ENCODE measurements at places on chromosomes 3 and 15.

GRCh38 chr3:111947231-111947630 is 31.6 kb upstream of the ABHD10 start:
- no peak for DNase-seq

GRCh38 chr3:186365202-186365974 is 3.4 kb upstream of the DGKG start:
- peak; percentile 27 for DNase-seq

DNA sequence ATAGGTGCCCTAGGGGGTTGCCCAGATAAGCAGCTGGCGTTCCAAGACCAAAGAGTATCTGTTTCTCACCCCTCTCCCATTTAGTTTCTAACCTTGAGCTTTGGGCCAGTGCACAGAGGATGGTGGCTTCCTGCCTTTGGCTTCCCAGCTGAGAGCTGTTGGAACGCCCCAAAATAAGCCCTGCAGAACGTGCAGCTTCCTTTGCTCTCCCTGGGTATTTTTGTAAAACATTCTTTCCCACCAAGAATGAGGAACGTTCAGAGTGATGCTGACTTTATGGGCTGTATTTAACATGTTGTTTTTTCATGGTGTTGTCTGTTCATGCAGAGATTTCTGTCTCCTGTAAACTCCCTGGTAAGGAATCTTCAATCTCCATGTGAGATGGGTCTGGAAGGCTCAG is 63.8 kb downstream of the LPP start:
- no peak for DNase-seq

DNA sequence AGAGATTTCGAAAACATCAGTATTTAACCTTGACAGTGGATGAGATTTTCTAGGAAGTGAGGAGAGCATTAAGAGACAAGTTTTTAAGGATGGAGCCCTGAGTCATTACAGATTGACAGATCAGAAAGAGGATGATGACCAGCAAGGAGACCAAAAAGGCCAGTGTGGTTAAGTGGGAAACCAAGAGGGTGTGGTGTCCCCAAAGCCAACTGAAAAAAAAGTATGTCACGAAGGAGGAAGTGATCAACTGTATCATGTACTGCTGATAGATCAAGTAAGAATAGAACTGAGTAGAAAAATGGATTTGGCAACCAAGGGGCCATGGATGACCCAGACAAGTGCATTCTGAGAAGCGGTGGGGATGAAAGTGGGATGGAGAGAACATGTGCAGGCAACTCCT is 491.8 kb downstream of the FHIT start:
- no peak for DNase-seq

GRCh38 chr3:171459942-171460724 is at the start of gene TNIK:
TSS of gene TNIK (minus strand) at chr3:171460405. CDS start at chr3:171460063, 342 bp downstream.
- peak; percentile 72 for DNase-seq

GRCh38 chr15:44541282-44541958 is 4.5 kb downstream of the EIF3J start:
- DNase-seq: peak; percentile 59

- DNase-seq: no peak
These were observed 536.3 kb downstream of the NTRK3 start for GRCh38 chr15:87720235-87720634.

GRCh38 chr15:41730543-41730942 is 43.7 kb upstream of the MAPKBP1 start:
- DNase-seq: no peak

GRCh38 chr15:90062023-90062442 is 40.2 kb downstream of the IDH2 start:
- DNase-seq: peak; percentile 86

DNA sequence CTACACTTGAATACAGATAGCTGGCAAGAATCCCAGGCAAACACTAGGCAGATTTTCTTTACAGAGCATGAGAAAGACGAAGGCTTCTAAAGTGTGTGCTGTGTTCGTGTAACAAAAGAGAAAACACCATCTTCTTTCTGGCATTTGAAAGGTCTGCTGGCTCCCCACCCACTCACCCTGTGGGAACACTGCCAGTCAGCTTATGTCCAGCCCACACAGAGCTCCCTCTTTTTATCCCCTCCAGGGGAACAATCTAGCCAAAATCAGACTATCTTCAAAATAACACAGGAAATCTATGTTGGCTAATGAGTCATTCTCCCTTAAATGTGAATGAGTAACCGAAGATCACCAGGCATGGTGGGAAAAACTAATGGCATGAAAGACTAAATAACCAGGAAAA is 45.6 kb upstream of the PAQR5 start:
- peak; percentile 37 for DNase-seq

GRCh38 chr15:22939652-22940061 is 40.5 kb downstream of the CYFIP1 start:
- DNase-seq: no peak

GRCh38 chr15:76340198-76340802 is 3.7 kb downstream of the ISL2 start:
- no peak for DNase-seq

GRCh38 chr15:81312790-81313543 is 11.0 kb downstream of the STARD5 start:
- peak; percentile 98 for DNase-seq

DNA sequence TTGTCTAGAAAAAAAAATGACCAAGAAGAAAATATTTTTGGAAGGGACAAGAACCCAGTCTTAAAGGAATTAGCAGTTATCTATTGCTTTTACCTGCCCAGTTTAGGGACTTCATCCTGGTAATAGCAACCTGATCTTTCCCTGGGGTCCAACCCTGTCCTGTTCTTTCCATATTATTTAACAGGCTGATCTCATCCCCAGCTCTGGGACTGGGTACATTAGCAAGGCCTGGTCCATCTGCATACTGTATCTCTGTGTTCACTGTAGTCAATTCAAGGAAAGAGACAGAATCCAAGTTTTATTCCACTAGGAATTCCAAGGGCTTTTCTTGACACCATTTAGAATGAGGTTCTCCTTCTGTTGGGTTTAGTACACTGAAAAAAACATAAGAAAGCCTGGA is 191.7 kb upstream of the GADL1 start:
- no peak for DNase-seq

DNA sequence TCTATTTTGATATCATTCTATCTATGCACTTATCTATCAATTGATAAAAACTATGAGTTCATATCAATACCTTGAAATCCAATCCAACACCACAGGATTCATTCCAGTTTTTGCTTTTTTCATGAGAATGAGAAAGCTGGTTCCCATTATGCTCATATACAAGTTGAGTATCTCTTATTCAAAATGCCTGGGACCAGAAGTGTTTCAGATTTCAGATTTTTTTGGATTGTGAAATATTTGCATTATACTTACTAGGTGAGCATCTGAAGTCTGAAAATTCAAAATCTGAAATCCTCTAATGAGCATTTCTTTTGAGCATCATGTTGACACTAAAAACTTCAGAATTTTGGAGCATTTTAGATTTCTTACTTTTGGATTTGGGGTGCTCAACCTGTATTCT is 67.8 kb upstream of the DCBLD2 start:
- DNase-seq: no peak

- DNase-seq: no peak
These were observed 37.7 kb upstream of the KLHL25 start for GRCh38 chr15:85832394-85832793.

DNA sequence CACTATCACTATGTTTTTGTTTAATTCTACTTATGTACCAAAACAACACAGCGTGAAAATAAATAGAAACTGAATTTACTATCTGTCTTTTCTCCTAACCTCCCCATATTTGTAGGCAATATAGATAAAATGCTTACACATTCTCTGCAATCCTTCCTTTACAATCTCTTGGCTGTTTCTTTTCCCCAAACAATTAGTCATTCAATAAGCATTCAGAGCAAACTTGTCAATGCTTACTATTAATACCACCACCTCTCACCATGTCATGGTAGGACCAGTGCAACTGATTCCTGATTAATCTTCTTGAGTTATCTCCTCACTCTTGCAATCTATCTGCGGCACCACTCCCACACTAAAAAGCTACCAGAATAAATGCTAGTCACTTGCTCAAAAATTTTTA is 74.0 kb upstream of the TTBK2 start:
- peak; percentile 14 for DNase-seq

DNA sequence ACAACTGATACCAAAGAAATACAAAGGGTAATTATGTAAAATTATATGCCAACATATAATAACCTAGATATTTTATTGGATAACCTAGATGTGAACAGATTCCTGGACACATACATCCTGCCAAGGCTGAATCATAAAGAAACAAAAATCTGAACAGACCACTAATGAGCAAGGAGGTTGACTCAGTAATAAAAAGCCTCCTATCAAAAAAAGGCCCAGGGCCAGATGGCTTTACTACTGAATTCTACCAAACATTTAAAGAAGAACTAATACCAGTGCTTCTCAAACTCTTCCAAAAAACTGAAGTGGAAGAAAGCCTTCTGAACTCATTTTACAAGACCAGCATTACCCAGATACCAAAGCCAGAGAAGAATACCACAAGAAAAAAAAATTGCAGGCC is 32.4 kb downstream of the THBS1 start:
- peak; percentile 57 for DNase-seq

GRCh38 chr3:69368129-69368741 is 17.7 kb downstream of the FRMD4B start:
- peak; percentile 69 for DNase-seq

GRCh38 chr15:29677455-29677854 is 144.8 kb downstream of the TJP1 start:
- no peak for DNase-seq

DNA sequence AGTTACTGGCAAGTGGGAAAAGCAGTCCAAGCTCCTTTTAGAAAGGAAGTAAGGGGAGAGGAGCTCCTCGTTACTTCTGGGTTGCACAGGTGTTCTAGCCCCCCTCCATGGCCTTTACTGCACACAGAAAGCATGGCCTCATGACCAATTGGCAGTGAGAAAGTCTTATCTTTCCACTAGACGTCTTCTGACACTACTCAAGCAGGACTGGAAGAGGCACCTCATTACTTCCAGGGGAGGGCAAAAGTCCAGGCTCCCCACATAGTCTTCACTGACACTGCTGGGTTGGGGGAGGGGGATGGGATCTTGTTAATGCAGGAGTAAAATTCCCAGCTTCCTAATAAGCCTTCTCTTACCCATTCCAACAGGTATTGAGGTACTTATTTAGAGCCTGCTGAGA is 27.6 kb upstream of the TM2D3 start:
- no peak for DNase-seq

DNA sequence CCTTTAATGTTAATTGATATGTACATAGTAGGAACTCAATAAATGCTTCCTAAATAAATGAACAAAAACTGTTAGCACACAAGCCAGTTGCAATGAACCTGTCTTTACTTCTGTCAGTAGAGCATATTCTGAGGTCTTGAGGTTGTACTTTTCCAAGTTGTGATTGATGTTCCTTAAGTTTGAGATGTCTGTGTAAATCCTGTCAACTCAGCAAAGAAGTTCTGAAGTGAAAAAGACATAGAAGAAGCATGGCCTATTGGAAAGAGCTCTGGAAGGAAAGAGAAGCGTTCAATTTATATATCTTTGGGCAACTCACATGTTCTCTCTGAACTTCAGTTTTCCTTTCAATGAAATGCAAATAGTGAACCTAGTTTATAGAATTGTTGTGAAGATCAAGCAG is 269.9 kb downstream of the AGBL1 start:
- no peak for DNase-seq

- DNase-seq: peak; percentile 25
These were observed 4.1 kb downstream of the FBN1 start for GRCh38 chr15:48641416-48641815.

DNA sequence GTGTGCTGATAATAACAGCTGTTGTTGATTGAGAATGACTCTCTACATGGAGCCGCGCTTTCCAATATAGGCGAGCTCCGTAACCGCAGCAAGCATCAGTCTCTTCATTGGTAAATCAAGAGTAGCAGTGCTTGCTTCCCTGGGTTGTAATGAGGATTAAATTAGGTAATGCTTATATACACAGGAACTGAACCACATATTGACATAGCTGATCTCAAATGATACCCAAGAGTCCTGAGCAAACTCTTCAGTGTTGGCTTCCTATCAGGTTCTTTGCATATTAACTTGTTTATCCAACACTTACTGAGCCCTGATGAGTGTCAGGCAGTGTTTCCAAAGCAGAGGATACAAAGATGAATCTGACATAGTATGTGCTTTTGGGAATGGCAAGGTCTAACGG is 46.4 kb upstream of the SLCO3A1 start:
- DNase-seq: no peak

DNA sequence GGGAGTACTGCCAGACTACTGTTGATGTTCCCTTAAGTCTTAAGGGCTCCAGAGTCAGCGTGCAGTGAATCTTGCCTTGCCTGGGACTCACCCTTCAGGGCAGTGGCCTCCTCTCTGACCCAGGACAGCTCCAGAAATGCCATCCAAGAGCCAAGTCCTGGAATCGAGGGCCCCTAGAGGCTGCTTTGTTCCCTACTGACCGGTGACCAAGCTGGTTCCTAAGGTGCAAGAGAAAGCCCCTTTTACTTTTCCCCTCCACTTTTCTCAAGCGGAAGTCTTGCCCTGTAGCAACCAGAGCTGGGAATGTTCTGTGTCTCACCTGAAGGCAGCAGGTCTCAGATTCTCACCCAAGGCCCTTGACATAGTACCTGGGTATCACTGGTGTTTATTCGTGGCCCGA is 238.0 kb downstream of the DOCK3 start:
- DNase-seq: no peak

- no peak for DNase-seq
These were observed 11.5 kb downstream of the SEMA7A start for GRCh38 chr15:74422265-74422651.

DNA sequence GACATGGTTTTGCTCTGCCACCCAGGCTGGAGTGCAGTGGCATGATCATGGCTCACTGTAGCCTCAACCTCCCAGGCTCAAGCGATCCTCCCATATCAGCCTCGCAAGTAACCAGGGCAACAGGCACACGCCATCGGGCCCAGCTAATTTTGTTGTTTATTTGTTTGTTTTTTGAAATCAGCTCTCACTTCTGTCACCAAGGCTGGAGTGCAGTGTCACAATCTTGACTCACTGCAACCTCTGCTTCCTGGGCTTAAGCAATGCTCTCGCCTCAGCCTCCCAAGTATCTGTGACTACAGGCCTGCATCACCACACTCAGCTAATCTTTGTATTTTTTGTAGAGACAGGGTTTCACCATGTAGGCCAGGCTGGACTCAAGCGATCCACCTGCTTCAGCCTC is 26.3 kb upstream of the PLCH1 start:
- no peak for DNase-seq

GRCh38 chr3:160448845-160449635 is 546 bp downstream of the TRIM59 start:
- DNase-seq: no peak

All from foreskin keratinocyte (primary cell).